Endothelial cell (in vitro differentiated cells): ENCODE measurements at places on chromosomes 1 and 21.

GRCh38 chr1:64898107-64898861, 68.1 kb downstream of the JAK1 start:
- DNase-seq = no peak

GRCh38 chr1:52585474-52585873, 16.7 kb upstream of the GPX7 start:
- DNase-seq = no peak

- no peak for DNase-seq
Observed at GRCh38 chr1:63973005-63973419, 199.2 kb downstream of the ROR1 start.

DNA sequence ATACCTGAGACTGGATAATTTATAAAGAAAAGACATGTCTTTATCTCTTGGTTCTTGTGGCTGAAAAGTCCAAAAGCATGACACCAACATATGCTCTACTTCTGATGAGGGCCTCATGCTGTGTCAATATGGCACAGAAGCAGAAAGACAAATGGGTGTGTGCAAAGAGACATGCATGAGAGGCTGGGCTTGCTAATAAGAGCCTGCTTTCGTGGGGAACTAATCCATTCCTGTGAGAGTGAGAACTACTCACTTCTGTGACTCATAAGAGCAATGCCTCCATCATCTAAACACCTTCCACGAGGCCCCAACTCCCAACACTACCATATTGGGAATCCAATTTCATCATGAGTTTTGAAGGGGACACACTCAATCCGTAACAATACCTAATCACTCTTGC, 340.0 kb upstream of the DUSP10 start:
- no peak for DNase-seq

DNA sequence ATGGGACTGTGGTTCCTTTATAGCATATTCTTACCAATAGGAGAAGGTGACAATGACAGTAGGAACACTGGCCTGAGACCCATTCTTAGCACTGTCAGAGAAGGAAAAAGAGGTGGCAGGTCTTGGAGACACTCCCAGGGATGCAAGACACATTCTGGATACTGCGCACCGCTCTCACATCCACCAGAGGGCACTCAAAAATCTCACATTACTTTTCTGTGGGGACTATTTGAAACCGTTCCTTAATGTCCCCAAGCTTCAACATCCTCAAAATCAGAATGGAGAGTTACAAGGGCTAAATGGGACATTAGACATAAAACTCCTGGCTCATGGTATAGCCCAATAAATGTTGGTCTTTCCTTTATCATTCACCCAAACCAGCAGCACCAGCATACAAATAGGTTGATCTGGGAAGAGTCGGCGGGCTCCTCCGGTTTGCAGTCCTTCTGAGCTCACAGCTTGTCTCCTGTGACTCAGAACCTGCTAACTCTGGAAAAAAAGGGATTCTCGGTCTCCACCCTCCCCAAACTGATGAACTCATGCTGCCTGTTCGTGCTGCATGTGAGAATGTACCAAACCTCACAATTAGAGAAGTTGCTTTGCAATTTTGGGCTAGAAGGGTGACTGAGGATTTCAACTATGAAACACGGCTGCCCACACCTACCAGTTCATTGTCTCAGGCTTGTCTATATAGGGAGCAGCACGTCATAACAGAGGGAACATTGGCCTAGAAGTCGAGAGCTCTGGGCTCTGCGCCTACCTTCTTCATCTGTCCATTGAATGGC, 40.2 kb downstream of the IL12RB2 start:
- DNase-seq = peak; percentile 42

DNA sequence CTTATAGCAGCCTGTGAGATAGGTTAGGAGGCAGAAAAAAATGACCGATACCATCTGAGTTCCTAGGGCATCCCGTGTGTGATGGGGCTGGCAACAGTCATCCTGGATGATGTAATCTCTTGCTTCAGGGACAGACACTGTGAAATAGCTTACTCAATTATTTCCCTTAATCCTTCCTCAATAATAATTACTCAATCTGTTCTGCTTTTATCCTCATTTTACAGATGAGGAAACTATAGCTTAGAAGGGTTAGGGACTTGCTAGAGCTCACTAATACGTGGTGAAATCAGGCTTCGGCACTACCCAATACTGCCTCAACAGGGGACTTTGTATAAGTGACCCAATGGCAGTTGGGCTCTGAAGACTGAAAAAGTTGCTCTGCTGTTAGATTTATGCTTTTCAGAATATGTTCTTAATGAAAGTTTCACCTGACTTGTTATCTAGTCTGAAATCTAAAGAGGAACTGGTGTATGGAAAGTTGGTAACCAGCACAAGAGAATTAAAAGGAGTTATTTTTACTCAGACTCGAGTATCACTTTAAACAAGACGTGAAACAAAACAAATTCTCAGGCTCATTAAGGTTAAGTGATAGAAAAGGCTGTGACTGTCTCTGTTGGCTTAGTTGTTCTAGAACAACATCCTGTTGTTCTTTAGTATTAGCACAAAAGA, 14.4 kb downstream of the CD55 start:
- no peak for DNase-seq

DNA sequence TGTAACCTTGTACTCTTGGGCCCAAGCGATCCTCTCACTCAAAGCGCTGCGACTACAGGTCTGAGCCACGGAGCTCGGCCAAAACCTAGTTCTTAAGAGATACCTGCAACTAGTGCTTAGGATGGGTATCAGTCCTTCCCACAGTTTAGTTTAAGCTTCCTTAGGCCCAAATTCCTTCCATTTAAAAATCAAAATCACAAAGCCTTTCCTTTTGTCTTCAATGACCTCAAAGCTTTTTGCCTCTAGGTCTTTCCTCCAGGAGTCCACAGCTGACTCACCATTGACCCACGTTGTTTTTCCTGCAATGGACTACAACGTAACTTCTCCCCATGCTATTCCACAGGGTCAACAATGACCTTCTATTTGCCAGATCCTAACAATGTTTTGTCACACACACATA, 64.0 kb downstream of the APP start:
- DNase-seq = no peak

GRCh38 chr1:156740741-156741480, at the start of gene MRPL24:
TSS of gene MRPL24 (minus strand) at chr1:156741088. CDS start at chr1:156738704, 2,384 bp downstream.
- peak; percentile 90 for DNase-seq
